NCI-H2081 treated with DMSO at 0.1 percent for 48 hours (cell line): ENCODE measurements at places on chromosomes 1 and 21.

- DNase-seq: no peak
These were observed 61.6 kb upstream of the ATP2B4 start for GRCh38 chr1:203565049-203565448.

DNA sequence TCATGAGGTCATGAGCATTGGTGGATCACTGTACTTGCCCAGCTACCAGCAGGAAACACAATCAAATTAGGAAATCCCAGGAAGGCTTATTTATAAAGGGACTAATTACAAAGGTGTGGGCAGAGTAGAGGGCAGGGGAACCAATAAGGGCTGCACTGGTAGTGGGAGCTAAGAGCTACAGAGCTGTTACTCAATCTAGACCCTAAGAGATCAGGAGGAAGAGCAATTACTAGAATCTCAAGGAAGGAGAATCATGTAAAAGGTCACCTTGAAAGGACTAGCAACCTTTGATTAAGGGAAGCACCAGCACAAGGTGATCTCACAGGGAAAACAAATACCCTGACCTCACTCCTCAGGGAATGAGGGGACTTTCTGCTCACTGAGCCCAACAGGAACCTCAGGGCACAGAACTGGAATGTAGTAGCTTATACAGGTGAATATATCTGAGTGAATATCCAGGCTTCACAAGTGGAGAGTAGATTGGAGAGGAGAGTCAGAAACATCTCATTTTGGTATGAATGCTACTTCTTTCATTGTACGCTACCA, 66.8 kb downstream of the SAMSN1 start:
- no peak for DNase-seq

DNA sequence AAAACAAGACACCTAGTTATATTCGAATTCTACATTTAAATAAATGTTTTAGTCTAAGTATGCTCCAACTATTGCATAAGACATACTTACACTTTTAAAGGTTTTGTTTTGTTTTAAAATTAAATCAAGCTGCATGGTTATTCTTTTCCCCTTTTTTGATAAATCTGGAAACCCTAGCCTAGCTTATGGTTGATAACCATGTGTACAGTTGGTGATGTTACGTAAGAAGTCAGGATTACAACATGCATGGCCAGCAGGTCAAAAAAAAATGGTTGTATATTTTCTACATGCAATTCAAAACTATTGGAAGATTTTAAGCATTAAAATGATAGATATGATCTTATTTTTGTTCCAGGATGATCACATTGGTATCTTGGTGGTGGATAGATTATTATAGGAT, 1600.6 kb downstream of the PLA2G4A start:
- DNase-seq: no peak

- DNase-seq: no peak
These were observed 69.8 kb downstream of the TBX15 start for GRCh38 chr1:118918230-118918939.

GRCh38 chr1:237287876-237288521, 246.0 kb downstream of the RYR2 start:
- no peak for DNase-seq

GRCh38 chr1:110746644-110747259, 72.0 kb upstream of the KCNA3 start:
- no peak for DNase-seq

DNA sequence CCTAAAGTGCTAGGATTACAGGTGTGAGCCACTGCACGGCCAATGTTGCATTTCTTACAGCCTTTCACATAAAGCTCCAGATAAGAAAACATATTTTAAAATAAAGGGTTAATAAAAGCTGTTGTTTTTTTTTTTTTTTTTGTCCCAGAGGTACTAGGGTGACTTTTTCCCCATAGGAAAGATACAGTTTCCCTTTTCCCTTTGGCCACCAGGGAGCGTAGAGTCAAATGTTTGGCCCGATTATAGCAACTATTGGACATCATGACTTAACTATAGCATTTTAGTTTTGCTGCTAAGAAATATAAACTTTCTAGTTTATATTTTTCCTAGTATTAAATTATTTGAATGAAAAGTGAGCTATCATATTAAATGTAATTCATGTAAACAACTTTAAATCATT, 31.4 kb downstream of the GRIK3 start:
- no peak for DNase-seq

- DNase-seq: no peak
These were observed 13.0 kb upstream of the DENND2D start for GRCh38 chr1:111213412-111213811.

DNA sequence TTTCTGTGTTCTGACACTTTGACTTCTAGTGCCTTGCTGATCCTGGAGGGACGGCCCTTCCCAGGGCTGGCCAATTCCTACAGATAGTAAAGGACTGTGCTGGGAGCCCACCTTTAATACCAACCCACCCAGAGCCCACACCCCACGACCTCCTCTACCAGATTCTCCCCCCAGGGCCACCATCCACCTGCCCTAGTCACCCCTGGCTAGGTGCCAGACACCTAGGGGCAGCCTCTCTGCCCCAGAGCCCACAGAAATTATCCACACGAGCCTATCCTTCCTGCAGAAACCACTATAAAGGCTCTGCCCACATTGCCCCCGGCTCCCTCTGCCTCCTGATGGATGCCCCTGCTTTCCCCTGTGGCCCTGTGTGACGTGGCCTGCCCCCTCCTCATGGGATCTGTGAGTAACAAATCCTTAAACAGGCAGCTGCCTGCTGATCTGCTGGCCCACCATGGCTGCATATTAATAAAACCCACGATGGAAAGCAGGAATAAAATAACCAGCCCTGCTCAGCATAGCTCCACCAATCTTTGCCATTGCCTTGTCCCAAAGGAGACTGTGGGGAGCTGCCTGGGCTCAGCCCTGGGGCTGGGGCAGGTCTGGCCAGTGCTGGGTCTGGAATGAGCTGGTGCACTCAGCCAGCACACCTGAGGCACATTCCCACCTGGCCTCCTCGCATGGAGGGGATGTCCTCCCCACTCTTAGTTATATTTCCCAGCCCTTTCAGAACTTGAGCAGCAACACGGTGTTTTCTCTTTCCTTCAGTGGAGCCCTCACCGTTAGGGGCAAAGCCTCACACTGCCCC, 488.5 kb downstream of the NPHP4 start:
- no peak for DNase-seq

DNA sequence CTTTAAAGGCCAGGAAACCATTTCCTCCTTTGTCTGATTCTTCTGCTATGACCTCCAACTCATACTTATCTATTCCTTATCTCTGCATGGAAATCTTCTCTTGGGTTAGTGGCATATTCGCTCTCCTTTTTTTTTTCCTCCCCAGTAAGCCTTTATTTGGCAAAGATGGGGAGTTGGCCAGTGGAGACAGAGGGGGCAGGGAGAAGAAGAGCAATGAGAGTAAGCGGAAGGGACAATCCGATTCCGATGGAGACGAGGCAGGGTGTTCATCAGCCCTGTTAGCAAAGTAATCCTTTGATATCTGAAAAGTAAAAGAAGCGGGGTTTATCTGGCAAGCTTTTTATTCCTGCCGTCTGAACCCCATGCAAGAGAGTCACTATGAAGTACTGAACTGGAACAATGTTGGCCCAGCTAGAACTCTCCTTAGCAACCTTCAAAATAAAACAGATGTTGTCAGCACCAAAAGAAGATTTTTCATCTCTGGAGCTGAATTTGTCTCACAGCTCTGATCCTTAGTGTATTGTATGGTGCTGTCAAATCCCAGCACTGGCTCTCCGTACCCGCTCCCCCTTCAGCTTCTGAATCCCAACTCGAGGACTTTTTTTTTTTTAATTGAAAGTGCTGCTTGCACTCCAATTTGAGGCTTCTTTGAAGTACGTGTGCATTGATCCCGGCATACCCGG, 40.9 kb downstream of the PTGFRN start:
- DNase-seq: no peak

DNA sequence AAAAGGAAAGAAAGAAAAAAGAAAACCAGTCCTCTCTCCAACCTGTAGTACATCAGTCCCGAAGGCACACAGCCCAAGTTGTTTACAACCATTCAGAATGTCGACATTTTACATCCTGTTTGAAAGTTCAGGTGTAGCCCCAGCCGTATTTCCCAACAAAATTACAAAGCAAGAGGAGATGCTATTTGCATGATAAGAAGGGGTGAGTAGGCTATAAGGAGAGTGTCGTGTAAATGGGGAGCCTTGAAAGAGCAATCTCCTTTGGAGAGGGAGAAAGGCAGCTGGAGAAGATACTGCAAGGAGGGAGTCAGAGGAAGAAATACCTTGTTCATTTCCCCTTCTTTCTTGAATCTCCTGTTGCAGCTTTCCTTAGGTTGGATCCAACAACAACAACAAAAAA, 35.5 kb upstream of the DENND1B start:
- no peak for DNase-seq

GRCh38 chr21:45845770-45846090, 135.8 kb upstream of the COL6A1 start:
- DNase-seq: no peak

DNA sequence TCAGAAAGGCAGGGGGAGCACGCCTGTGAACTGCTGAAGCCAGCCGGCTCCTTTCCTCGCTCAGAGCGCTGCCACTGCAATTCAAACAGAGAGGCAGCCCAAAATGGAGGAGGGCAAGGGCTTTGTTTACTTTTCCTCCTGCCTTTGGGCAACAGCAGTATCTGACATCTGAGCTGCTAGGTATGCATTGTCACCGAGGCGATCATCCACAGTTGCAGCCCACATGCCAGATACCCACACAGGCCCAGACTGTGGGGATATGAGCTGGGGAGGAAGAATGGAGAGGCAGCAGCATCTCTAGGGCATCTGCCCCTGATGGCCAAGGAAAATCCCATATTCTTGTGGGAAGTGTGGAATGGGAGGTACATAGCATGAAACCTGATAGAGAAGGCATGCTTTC, 357.1 kb downstream of the BARHL2 start:
- no peak for DNase-seq

DNA sequence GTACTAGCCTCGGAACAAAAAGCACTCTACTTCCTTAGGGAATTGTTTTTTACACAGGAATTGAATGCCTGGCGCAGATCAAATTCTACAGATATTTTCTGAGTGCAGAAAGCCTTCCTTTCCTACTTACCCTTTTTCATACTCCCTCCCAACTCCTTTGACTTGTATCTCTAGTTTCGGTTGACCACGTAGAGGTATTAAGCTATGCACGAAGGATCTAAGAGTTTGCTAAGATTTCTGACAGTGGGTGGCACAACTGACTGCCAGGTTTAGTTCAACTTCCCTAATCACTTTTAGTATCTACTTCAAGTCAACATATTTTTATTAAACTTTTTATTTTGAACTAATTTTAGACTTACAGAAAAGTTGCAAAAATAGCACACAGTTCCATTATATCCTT, 5.0 kb downstream of the TOR1AIP2 start:
- DNase-seq: no peak

GRCh38 chr1:17601643-17602382, 62.3 kb downstream of the ARHGEF10L start:
- DNase-seq: no peak

GRCh38 chr1:189874715-189875435, 602.8 kb downstream of the BRINP3 start:
- no peak for DNase-seq

DNA sequence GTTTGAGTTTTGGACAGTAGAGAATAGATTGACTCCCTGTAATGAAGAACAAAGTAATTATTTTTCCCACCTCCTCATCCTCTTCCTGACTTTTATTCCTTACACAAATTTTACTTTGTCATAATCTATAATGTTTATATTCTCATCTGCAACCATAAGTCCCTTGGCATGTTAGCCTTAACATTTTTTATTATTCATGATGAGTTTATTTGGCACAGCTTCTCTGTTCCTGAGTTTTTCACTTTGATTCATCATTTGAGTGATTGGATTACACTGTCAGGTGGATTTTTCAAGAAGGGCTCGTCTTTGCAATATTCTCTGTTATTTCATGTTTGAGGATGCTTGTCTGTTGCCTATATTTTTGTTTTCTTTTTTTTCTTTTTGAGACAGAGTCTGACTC, 35.7 kb downstream of the TNFRSF8 start:
- no peak for DNase-seq

GRCh38 chr1:56330391-56331026, 248.9 kb downstream of the PLPP3 start:
- DNase-seq: no peak

GRCh38 chr1:216600730-216601609, 122.3 kb downstream of the ESRRG start:
- DNase-seq: peak; percentile 74
